ENCODE measurements at places on chromosomes 16 and 17.

DNA sequence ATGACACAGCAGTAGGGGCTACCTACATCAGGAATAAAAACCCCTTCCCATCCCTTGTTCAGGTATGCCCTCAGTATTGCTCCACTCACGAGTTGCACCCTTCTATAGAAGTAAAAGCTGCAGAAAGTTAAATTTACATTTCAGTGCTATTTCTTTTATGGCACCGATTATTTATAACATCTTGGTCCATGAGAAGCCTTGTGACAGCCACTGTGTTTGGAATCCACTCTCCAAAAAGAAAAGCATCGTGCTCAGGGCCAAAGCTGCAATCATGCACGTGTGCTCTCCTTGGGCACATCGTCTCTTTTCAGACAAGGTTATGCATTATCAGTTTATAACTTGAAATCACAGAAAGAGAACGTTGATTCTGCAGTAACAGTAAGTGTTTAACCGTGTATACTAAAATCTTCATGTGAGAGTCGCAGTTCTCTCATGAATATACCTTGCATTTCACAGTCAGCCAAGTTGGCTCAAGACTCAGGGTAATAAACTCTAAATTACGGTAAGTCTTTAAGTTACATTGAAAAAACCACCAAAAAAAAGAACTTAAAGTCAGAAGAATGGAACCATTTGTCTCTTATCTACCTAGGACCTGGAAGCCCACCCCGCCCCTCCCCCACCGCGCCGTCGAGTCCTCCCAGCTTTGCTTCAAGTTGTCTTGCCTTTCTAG, 189.6 kb downstream of the CPPED1 start:
- H3K4me3 ChIP-seq = no peak overlapping the region
- no peak for DNase-seq
- H3K27ac ChIP-seq = no peak overlapping the region
- peaks cover under 1% of the 10 kb centered on the region for H3K4me1 ChIP-seq
- no peaks in the 10 kb centered on the region for H3K36me3 ChIP-seq

GRCh38 chr17:3046753-3047152, 16.7 kb downstream of the OR1D5 start:
- H3K4me3 ChIP-seq = no peak overlapping the region
- H3K36me3 ChIP-seq = no peaks in the 10 kb centered on the region
- H3K4me1 ChIP-seq = peaks cover 16% of the 10 kb centered on the region
- no peak for DNase-seq

DNA sequence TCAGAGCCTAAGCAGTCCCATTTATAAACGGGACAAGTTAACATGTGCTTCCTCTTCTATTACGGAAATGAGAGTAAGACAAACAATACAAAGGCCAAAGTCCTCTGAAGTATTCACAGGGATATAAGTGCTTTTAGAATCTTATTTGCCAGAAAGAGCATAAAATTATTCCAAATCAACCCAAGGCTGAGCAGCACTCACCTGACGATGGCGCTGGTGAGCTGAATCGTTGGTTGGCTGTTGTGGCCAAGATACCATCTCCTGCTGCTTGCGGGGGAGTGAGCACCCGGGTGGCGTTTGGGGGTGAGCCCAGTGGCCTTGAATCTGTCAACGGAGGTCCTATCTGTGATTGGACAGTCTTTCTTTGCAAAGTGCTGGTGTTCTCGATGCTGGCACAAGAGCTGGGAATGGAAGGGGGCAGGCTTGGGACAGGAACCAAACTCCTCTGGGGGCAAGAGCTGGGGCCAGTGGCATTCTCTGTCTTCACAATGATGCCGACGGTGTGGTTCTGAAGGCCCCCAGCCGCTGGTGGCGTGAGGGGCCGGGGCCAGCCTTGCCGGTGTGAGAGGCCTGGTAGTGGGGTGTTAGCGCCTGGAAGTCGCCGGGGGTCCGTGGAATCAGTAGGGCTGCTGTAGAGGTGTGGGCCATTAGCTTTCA, 9.5 kb upstream of the DHRS13 start:
- H3K4me3 ChIP-seq = no peak overlapping the region
- no peak for DNase-seq
- H3K4me1 ChIP-seq = peaks cover 7% of the 10 kb centered on the region
- peaks cover 57% of the 10 kb centered on the region for H3K36me3 ChIP-seq
- H3K27ac ChIP-seq = no peak overlapping the region
- no peaks in the 10 kb centered on the region for H3K27me3 ChIP-seq

DNA sequence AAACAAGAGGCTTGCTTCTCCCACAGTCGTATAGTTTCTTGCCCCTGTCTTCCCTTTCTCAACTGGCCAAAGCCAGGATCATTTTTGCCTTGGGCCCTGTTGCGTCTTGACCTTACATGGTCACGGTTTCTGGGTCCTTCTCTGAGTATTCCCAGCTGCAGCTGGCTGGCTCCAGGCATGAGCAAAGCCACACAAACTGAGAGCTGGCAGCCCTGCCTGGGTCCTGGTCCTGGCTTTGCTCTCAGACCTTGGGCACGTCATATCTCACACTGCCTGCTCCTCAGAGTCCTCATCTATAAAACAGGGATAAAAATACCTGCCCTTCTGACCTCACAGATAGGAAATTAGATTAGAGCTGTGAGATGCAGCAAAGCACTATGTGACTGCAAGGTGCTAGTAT, 277.6 kb downstream of the CBLN1 start:
- H3K27me3 ChIP-seq = peaks cover 2% of the 10 kb centered on the region
- DNase-seq = no peak
- no peak overlapping the region for H3K4me3 ChIP-seq
- H3K27ac ChIP-seq = no peak overlapping the region

- H3K27ac ChIP-seq = peak overlapping the region; percentile 61
- peaks cover 32% of the 10 kb centered on the region for H3K4me1 ChIP-seq
- no peak overlapping the region for H3K4me3 ChIP-seq
- no peaks in the 10 kb centered on the region for H3K27me3 ChIP-seq
- H3K36me3 ChIP-seq = no peaks in the 10 kb centered on the region
- peak; percentile 15 for DNase-seq
These were observed 91.7 kb downstream of the LITAF start for GRCh38 chr16:11495066-11495407.

All from chondrocyte (in vitro differentiated cells).